ENCODE measurements at places on chromosomes 11 and 22.

DNA sequence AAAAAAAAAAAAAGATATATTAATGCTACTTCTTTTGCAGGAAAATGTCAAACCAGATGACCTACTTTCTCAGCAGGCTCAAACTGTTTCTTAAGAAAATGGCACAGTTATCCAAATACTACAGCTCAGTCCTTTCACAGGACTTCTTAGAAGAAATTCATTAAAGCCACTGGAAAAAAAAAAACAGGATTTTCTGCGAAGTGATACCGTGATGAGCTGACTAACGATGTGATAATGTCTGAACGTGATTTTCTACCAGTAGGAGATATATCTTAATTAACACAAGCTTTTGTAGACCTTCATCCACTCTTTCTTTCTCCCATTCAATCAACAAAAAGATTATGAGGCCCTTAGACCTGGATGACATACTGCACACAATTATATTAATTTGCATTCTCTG lies 132.4 kb downstream of the NOX4 start:
- no peak for DNase-seq

- no peak for DNase-seq
Observed at GRCh38 chr11:39345834-39346442, 2113.5 kb downstream of the LRRC4C start.

DNA sequence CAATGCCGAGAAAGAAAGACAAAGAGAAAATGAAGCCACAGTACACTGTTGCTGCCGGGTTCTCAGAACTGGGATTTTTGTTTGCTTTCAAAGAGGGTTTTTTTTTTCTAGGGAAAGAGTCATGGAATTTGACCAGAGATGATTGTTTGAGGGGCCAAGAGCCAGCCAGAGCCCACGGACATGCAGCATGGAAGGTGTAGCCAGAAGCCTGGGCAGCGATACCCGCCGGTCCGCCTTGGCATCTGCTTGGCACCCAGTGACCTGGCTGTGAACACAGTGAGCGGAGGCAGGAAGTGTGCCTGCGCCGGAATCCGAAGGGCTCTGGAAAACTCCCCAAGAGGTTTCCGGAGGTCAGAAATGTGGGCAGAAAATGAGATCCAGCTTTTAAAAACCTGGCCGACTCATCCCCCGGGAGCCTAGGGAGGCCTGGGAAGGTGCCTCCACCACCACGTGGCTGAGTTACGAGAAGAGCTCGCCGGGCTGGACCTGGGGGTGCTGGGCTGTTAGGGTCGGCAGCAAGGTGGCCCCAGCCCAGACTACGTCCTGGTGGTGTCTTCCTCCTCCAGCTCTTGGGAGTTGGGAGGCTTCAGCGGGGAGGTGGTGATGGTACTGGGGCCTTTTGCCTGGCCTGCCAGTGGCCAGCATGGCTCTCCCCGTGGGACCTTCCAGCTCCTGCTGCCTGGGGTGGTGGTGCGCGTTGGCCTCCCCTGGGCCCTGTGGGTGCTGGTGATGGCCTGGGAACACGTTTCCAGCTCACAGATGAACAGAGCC lies 61.6 kb upstream of the PPARA start:
- no peak for DNase-seq

DNA sequence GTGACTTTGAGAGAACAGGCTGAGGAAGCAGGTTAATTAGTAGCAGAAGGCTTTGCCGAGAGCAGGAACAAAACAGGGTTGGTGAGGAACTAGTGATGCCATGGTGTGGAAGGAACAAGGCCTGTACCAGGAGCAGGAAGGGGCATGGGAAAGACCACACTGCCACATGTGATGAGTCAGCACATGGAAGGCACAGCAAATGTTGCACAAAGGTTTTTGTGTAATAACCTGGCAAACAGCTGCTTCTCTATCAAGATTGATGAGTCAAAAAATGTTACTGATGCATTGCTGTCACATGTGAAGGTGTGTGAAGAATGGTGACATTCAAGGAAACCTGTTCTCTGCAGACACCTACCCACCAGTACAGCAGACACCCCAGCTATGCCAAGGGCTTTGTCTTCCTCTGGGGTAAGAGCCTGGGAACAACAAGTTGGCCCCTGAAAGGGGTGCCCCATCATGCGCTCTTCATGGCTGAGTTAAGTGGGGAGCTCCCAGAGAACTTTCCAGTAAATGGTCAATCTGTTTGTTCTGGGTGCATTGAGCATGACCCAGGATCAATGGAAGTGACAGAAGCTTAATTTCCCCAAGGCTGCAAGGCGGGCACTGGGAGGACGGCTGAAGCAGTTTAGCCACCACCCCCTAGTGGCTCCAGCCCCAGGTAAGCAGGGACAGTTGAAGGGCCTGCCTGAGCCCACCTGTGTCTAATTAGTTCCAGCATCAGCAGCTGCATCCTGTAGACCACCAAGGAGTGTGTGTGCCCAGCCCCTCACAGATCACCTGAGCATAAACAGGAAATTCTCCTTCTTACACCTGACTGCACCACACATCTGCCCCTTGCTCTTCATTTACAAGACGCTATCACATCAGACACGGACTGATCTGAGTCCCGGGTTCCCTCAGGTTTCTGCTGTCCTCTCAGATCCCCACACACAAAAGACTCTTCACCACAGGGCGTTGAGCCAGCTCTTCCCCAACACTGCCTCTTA lies 47.6 kb downstream of the GGTLC2 start:
- DNase-seq, result no peak

DNA sequence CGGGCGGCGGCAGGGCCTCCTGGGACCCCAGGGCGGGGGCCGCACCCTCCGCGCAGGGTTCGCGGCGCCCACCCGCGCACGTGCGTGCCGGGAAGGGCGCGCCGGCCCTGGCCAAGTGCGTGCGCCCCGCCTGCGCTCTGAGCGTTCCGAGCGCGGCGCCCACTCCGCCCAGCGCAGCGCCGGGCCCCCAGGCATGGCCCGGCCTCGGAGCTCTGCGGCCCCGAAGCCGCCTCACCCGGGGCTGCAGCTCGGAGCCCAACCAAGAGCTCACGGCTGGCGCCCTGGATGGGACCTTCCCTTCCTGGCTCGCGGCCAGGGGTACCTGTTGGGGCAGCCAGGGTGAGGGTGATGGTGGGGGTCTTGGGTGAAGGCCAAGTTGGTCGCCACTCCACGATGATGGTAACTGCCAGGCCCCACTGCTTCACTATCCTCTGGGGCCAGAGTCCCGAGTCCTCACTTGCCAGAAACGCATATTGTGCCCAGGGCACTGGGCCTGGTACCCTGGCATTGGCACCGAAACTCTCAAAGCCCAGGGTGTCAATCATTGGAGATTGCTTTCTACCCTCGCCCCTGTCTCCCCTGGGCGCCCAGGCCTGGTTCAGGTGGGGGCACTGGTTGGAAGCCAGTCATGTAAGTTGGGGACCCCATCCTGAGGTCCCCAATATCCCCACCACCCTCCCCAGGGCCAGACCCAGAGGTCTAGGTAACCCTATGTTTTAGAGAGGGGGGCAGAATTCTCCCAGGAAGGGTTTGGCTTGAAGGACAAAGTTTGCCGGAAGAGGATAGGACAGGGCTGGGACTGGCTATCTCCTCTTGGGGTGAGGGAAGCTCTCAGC lies 882 bp downstream of the ANO1 start:
- no peak for DNase-seq

GRCh38 chr11:122363296-122363695 lies 247.3 kb upstream of the BLID start:
- no peak for DNase-seq

GRCh38 chr11:60831143-60831500 lies 10.8 kb upstream of the CCDC86 start:
- peak; percentile 47 for DNase-seq

DNA sequence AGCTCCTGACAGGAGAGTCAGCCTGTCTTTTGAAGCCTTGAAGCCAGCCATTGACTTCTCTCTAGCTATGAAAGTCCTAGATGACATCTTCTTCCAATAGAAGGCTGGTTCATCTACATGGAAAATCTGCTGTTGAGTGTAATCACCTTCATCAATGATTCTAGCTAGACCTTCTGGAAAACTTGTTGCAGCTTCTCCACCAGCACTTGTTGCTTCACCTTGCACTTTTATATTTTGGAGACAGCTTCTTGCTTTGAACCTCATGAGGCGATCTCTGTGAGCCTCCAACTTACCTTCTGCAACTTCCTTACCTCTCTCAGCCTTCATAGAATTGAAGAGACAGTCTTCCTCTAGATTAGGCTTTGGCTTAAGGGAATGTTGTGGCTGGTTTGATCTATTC lies 58.3 kb downstream of the MYO7A start:
- no peak for DNase-seq

DNA sequence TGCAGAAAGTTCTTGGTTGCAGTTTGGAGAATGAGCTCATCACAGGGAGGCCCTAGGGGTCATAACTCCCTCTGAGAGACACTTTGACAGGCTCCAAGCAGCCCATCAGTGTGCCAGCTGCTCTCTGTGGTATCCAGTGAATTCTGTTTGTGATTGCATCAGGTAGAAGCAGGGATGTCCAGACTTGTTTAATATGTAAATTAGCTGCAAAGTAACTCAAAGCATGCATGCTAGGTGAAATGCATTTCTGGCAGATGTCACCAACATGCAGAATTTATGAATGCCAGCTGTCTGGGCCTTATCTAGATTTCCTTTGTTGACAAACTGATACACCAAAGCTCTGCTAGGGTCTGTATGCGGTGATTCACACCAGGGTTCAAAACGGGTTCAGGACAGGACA lies 123.6 kb upstream of the MTNR1B start:
- no peak for DNase-seq

Measured in GDM1 (cell line).